ENCODE measurements at places on chromosomes 7 and 10.

- H3K27ac ChIP-seq, result no peak overlapping the region
- no peaks in the 10 kb centered on the region for H3K36me3 ChIP-seq
- peaks cover 7% of the 10 kb centered on the region for H3K27me3 ChIP-seq
- DNase-seq, result no peak
Observed at GRCh38 chr10:78876449-78876848, 192.3 kb upstream of the ZMIZ1 start.

DNA sequence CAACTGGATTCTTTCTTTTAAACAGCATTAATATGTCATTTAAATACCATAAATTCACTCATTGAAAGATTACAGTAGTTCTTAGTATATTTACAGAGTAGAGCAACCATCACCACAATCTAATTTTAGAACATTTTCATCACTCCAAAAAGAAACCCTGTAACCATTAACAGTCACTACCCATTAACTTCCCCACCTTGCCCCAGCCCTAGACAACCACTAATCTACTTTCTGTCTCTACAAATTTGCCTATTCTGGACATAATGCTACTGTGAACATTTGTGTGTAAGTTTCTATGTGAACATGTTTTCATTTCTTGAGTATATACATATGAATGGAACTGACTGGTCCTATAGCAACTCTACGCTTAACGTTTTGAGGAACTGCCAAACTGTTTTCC is 42.4 kb downstream of the P4HA1 start:
- no peaks in the 10 kb centered on the region for H3K4me1 ChIP-seq
- H3K27me3 ChIP-seq, result no peaks in the 10 kb centered on the region
- peaks cover 62% of the 10 kb centered on the region for H3K36me3 ChIP-seq
- DNase-seq, result no peak

DNA sequence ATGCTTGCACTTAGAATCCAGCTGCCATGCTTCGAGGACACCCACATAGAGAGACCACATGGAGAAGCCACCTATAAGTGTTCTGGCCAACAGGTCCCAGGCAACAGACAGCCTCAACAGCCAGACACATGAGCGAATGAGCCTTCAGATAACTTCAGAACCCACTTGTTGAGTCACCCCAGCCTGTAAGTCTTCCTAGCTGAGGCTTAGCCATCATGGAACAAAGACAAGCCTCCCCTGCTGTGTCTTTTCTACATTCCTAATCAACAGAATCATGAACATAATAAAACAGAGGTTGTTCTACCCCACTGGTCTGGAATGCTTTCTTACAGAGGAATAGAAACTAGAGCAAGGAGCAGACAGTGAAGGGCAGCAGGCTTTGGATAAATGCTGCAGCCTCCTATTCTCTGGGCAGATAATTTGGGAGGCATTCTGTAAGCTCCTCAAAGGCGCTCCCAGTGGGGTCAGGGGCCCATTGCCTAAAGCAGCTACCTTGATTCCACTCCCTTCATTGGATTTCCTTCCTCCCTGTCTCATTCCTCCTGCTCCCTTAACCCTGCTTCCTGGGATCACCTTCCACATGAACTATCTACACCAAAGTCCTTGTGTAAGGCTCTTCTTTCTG is 4.6 kb downstream of the TLL2 start:
- DNase-seq, result no peak
- peaks cover 8% of the 10 kb centered on the region for H3K4me1 ChIP-seq
- no peak overlapping the region for H3K4me3 ChIP-seq
- no peak overlapping the region for H3K27ac ChIP-seq

- H3K27ac ChIP-seq, result peak overlapping the region; percentile 92
- DNase-seq, result peak; percentile 53
- H3K27me3 ChIP-seq, result no peaks in the 10 kb centered on the region
- peaks cover 84% of the 10 kb centered on the region for H3K4me1 ChIP-seq
- H3K4me3 ChIP-seq, result peak overlapping the region; percentile 72
Observed at GRCh38 chr10:80186364-80187012, 18.8 kb downstream of the ANXA11 start.

DNA sequence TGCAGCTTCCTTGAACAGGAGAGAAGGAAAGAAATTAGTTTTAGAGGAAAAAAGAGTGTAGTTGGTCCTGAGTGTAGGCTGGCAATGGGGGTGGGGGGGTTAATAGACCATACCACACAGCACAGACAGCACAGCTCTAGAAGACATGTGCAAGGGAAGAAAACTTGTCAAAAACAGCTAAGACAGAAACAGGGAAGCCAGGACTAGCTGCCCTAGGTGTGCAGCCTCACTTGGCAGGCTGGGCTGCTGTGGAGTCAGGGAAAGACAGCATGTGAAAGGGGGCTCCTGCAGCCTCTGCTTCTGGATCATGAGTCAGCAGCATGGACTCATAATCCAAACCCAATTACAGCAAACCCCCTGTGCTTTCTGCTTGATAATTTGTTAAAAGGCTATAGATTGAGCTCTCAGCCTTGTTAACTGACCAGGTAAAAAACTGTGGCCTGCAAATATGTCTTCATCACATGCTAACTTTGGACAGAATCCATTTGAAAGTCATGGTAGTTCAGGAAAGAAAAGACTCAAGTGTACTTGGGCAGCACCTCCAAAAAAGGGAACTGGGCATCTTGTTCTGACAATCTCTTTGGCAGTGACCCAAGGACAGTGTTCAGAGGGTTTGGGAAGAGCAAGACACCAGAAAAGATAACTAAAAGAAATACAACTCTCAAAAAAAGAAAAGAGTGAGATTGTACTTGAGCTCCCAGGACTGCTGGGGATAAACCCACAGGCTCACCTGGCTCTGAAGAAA is 142.2 kb upstream of the VWC2 start:
- no peak for DNase-seq
- no peak overlapping the region for H3K27ac ChIP-seq
- no peaks in the 10 kb centered on the region for H3K27me3 ChIP-seq

GRCh38 chr7:41203542-41203941 is 499.3 kb downstream of the INHBA start:
- no peaks in the 10 kb centered on the region for H3K4me1 ChIP-seq
- DNase-seq, result no peak
- H3K27me3 ChIP-seq, result no peaks in the 10 kb centered on the region
- H3K4me3 ChIP-seq, result no peak overlapping the region

GRCh38 chr10:48450233-48450740 is 143.8 kb downstream of the MAPK8 start:
- H3K27me3 ChIP-seq, result peaks cover 2% of the 10 kb centered on the region
- no peak for DNase-seq
- H3K36me3 ChIP-seq, result no peaks in the 10 kb centered on the region
- H3K27ac ChIP-seq, result no peak overlapping the region
- H3K4me3 ChIP-seq, result no peak overlapping the region

Data from activated naive CD8-positive, alpha-beta T cell treated with anti-CD3 and anti-CD28 coated beads, Interleukin-2, amount 50 U/mL, for 24 hours (primary cell).